Activated T-helper 17 cell treated with anti-CD3 and anti-CD28 coated beads, Interleukin-2, amount 50 U/mL, for 72 hours (primary cell): ENCODE measurements at places on chromosomes 6 and 20.

DNA sequence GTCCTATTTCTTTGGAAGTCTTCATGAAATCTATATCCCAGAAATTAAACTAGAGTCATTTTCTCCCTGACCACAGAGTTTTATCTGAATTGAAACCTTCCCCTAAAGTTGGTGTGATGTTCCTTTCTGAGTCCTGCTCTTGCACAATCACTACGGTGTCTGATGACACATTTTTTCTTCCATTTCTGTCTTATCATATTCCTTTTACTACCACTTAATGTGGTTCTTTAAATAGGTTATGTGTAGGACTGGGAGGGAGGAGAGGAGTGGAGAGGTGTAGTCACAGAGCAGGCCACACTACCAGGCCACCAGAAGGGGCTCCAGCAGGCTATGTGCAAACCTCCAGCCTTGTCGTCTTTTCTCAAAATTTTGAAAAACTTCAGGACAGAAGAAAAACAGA lies 39.7 kb upstream of the ATXN1 start:
- ATAC-seq: peak; percentile 72

- no peak for ATAC-seq
Measured at GRCh38 chr20:61901392-61902220, 164.1 kb downstream of the TAF4 start.

DNA sequence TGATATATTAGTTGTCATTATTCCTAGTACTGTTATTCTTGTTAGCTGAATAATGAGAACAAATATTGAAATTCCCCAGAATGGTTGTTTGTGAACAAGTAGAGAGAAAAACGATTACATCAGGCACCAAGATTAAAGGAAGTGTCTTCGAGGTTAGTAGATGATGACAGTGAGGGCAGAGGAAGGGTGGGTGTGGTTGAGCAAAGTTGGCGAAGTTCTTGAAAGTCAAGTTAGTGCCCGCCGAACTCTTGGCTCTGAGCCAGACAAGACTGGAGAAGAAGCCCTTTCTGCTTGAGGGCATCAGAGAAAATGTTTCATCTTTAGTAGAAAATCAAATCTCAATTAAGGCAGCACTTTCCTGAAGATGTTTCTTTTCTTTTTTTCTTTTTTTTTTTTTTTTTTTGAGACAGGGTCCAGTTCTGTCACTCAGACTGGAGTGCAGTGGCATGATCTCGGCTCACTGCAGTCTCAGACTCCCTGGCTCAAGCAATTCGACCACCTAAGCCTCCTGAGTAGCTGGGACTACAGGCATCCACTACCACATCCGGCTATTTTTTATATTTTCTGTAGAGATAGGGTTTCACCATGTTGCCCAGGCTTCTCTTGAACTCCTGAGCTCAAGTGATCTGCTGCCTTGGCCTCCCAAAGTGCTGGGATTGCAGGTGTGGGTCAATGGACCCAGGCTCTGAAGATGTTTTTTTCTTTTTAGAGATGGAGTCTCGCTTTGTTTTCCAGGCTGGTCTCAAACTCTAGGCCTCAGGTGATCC lies 77.1 kb downstream of the SGK1 start:
- peak; percentile 70 for ATAC-seq

GRCh38 chr6:147248859-147249258 lies 44.6 kb downstream of the STXBP5 start:
- ATAC-seq: no peak

DNA sequence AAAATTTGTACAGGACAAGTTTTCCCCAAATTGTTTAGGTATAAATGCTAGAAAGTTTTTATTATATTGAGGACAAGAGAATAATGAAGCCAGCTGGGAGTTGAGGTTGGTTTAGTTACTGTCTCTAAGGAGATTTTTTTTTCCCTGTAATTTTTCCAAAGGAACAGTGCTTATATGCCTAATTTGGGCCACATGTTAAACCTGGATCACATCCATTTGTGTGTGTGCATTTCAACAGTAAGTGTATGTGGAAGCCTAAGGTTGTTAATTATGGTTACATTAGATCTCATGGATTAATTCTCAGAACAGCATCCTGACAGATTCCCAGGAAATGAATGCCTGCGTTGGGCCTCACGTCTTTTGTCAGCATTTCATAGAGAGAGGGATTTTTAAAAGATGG lies 4.5 kb downstream of the IGF2R start:
- no peak for ATAC-seq

- ATAC-seq: no peak
Measured at GRCh38 chr20:23195636-23196035, 109.5 kb upstream of the CD93 start.

DNA sequence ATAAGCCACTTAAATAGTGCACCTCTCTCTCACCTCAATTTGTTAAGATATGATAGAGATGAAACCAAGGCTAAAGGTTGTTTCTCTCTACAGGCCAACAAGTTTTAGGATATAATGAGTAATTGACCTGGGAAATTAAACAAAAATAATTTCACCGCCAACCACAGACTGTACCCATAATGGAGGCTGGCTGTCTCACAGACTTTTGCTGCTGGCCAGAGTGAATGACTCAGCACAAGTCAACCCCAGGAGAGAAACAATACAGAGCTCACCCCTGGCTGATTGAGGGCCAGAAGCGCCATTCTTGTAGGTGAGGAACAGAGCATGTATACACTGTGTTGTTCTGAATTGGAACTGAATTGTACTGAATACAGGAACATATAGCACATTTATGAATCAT lies 99.9 kb downstream of the CAP2 start:
- no peak for ATAC-seq

DNA sequence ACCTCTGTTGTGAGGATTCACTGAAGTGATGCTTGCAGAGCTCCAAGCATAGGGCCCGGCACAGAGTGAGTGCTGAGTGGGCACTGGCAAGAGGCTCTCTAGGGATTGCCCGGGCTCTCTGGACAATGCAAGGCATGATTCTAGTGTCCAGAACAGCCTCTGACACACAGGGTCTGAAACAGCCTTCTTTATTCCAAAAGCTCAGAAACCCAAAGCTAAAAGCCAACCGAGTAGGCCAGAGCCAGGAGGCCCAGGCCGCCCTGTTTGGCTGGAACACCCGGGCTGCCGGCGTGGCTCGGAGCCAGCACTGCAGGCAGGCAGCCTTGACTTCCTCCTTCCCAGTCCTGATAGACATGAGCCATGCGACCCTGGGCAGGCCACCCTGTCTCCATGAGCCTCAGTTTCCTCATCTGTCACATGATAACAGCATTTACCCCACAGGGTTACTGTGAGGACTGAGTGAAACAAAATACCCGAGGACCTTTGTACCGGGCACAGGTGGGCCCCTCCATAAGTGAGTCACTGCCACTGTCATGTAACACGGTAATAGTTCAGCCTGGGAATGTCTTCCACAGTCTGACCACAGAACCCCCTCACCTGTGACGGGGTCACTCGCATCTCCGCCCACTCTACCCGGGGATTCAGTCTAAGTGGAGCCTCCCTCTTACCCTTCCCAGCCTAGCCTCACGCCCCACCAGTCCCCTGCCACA lies 51.5 kb downstream of the PTPRT start:
- no peak for ATAC-seq

DNA sequence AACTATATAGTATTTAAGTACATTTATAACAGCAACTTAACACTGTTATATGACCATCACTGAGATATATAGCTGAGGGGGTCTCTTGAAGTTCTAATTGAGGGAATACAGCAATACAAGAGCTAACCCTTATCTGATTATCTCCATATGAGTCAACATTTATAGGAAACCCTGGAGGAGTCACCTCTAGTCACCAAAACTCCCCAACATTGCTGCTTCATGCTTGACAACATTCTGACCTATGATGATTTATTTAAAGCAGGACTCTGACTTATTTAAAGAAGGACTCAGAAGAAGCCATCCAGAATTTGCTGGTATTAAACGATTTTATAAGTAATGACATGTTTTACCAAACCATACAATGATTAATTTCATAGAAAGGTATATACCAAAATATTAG lies 182.6 kb upstream of the NOX3 start:
- peak; percentile 87 for ATAC-seq

- ATAC-seq: no peak
Measured at GRCh38 chr6:79625746-79626145, 5.4 kb upstream of the SH3BGRL2 start.

- ATAC-seq: no peak
Measured at GRCh38 chr6:4698901-4699659, 77.1 kb upstream of the CDYL start.

DNA sequence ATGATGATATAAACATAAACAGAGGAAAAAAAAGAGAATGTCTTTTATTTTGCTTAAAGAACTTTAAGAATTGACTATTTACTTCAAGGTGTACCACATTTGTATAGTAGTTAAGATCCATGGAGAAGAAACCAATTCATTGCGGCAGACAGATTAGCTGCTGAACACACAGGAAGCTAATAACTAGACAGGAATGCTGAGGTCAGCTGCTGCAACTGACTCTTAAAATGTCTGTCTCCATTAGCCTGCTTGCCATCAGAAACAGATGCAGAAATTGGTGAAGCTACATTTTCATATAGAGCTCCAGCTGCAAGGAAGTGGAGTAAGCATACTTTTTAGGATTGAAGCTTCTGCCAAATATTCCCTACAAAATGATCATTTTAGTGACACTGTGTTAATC lies 939.5 kb downstream of the EPHA7 start:
- no peak for ATAC-seq

DNA sequence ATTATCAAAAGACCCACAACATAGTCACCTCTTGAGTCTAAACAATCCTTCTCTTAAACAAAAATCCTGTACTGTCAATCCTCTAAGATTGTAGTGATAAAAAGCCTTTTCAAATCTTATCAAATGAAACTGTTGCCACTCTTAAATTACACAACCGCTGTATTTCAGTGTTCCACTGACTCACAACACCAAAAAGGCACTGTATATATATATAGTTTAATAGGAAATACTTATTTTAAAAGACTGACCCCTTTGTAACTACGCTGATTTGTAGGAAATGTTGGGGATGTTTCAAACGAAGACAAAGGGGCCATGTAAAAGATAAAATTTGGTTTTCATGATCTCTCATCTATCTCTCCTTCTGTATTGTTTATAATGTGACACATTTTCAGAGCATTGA lies 14.1 kb downstream of the CPNE1 start:
- ATAC-seq: no peak

GRCh38 chr20:63782051-63782471 lies 42.5 kb downstream of the SLC2A4RG start:
- peak; percentile 97 for ATAC-seq

DNA sequence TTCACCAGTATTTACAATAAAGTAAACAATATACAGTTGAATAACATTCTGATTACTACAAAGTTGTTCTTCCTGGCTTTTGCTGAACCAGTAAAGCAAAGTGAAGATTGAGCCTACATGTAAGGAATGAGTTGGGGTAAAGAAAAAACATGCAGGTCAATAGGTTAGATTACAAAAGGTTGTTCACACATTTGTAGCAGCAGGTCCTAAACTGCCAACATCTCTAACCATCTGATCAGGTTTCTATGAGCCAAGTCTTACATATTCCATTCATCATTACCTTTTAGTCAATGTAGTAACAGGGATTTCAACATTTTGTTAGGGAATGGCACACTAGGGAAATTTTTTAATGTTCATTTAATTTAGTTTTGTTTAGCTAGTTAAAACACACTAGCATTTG lies 9.3 kb upstream of the CALHM6 start:
- ATAC-seq: no peak

GRCh38 chr6:123062670-123063069 lies 66.6 kb downstream of the CLVS2 start:
- no peak for ATAC-seq

DNA sequence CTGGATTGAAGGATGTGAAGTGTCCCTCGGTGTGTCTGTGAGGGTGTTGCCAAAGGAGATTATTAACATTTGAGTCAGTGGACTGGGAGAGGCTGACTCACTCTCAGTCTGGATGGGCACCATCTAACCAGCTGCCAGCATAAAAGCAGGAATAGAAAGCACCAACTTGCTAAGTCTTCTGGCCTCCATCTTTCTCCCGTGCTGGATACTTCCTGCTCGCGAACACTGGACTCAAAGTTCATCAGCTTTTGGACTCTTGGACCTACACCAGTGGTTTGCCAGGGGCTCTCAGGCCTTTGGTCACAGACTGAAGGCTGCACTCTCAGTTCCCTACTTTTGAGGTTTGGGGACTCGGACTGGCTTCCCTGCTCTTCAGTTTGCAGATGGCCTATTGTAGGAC lies 220.3 kb upstream of the LRFN2 start:
- no peak for ATAC-seq

GRCh38 chr20:54004445-54004844 lies 65.9 kb downstream of the BCAS1 start:
- ATAC-seq: peak; percentile 78

DNA sequence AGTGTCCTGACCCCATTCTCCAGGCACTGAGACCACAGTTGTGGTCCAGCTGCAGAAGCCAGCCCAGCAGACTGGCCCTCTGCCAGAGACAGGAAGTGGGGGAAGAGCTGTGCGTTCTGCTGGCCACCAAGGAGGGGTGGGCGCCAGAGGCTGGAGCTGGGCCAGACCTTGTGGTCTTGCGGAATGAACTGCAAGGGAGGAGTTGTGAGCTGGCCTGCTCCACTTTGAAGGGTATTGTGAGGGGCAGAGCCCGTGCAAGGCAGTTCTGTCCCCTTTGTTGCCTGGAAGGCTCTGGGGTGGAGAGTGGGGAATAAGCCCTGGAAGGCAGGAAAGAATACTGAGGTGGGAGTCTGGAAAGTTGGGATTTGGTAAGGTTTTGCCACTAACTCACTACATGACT lies 3.6 kb upstream of the MDFI start:
- ATAC-seq: no peak

GRCh38 chr6:90097356-90097755 lies 199.3 kb downstream of the BACH2 start:
- no peak for ATAC-seq

DNA sequence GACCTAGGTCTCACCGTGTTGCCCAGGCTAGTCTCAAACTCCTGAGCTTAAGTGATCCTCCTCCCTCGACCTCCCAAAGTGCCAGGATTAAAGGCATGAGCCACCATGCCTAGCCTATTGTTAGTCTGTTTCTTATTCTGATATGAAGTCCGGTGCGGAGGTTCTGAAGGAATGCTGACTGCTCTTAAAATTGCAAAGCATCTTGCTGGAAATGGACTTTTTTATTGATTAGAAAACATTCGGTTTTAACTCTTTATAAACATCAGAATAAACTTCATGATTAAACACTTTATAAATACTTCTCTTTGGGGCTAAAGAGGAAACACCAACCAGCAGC lies 3.2 kb downstream of the TNFAIP3 start:
- ATAC-seq: no peak

GRCh38 chr20:19981031-19981451 lies 36.1 kb upstream of the NAA20 start:
- ATAC-seq: no peak

DNA sequence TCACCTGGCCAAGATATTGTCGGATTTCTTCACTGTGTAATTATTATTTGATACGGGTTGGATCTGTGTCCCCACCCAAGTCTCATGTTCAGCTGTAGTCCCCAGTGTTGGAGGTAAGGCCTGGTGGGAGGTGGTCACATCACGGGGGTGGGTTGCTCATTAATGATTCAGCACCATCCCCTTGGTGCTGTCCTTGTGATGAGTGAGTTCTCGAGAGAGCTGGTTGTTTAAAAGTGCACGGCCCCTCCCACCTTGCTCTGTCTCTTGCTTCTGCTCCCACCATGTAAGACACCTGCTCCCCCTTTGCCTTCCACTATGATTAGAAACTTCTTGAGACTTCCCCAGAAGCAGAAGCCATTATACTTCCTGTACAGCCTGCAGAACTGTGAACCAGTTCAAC lies 173.9 kb upstream of the PMEPA1 start:
- ATAC-seq: no peak

GRCh38 chr6:159002432-159003155 lies 2.6 kb upstream of the RSPH3 start:
- ATAC-seq: no peak
